ENCODE measurements at places on chromosomes 2 and 18. TPM values are rescaled to one million over a fixed set of nuclear protein-coding genes. Genes with fewer than 3 reads are reported as not detected.

The MAP3K19 gene
- not detected for total RNA-seq

The GPR35 gene
- 0.19 TPM for total RNA-seq

The UGT1A10 gene
- not detected for total RNA-seq

The GKN1 gene
- not detected for total RNA-seq

The UNC80 gene
- total RNA-seq: 0.19 TPM
